Activated naive CD4-positive, alpha-beta T cell (primary cell): ENCODE measurements at places on chromosomes 16 and 17.

GRCh38 chr16:66895689-66895979, 15.3 kb downstream of the PDP2 start:
- DNase-seq: no peak

- DNase-seq: no peak
These were observed 44.0 kb downstream of the GPRC5B start for GRCh38 chr16:19840524-19841110.

DNA sequence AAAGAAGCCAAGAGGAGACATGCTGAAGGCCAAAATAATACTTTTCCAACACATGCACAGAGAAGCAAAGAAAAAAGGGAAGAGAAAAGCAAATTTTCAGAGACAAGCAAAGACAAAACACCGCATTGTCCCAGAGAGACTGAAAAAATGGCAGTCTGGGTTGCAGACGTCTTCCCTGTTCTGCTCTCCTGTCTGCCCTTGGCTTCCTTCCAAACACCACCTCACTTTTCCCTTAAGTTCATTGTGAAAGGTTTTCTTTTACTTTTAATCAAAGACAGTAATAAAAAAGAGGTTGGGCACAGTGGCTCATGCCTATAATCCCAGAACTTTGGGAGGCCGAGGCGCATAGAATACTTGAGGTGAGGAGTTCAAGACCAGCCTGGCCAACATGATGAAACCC, 21.2 kb upstream of the VAT1L start:
- no peak for DNase-seq

GRCh38 chr17:43841282-43841681, 5.7 kb upstream of the CD300LG start:
- DNase-seq: no peak

- no peak for DNase-seq
These were observed 993 bp downstream of the ERN1 start for GRCh38 chr17:64128787-64129514.

GRCh38 chr17:1560858-1561355, 1.7 kb downstream of the PITPNA start:
- DNase-seq: no peak

DNA sequence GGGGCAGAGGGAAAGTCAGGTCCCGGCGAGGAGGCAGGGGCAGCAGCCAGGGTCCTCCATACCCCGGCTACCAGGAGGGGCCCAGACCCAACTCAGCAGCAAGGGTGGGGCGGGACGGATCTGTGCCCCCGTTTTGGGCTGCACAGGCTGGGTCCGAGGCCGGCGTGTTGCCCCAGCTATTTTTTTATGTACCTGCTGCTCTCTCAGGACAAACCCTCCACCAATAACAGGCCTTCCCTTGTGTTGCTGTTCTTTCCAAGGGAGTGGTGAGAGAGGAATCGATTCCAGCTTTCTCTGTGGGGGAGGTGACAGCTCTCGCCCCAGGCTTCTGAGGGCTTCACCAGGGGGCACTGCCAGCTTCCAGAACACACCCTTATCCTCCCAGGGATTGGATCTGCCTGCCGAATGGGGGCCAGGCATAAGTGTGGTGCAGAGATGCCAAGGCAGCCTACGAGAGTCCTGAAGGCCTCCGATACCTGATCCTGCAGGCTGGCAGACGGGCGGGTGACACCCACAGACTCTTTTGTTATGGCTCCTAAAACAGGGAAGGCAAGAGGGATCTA, 22.3 kb downstream of the RTN4RL1 start:
- no peak for DNase-seq
